ENCODE measurements at places on chromosomes 6 and 20. TPM values are rescaled to one million over a fixed set of nuclear protein-coding genes. Genes with fewer than 3 reads are reported as not detected.

DNA sequence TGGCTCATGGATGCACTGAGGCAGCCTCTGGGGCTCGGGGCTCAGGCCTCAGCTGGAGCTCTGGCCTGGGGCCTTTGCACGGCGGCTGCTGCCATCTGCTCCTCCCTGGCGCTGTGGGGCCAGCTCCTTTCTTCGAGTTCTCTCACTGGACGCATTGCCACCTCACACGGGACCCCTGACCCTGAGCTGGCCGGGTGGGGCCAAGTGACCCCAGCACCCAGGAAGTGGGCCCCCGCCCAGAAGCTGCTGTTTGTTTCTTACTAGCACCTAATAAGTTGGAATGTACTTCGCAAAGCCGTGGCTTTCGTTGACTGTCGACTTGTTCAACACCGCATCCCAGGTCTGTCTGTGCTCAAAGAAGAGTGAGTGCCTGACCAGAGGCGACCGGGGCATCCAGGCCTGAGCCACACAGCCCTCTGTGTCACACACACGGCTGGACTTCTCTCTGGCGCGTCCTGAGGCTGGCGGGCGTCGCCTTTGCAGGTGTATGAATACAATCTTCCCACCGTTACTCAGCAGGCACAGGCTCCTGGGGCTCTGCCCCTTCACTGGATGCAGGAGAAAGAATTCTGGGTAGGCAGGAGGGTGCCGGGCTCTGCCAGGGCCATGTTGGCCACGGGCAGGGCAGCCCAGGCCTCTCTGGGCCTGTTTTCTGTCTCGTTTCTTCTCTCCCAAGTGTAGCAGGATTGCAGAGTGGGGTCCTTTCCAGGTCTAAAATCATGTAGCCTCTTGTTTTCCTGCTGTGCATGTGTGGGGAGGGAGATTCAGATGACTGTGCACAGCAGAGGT is 112.9 kb downstream of the DLL1 start:
- DNase-seq, result no peak

- DNase-seq, result no peak
Observed at GRCh38 chr6:99296261-99296660, 53.2 kb downstream of the FAXC start.

GRCh38 chr20:11375335-11375734 is 542.4 kb upstream of the BTBD3 start:
- DNase-seq, result no peak

DNA sequence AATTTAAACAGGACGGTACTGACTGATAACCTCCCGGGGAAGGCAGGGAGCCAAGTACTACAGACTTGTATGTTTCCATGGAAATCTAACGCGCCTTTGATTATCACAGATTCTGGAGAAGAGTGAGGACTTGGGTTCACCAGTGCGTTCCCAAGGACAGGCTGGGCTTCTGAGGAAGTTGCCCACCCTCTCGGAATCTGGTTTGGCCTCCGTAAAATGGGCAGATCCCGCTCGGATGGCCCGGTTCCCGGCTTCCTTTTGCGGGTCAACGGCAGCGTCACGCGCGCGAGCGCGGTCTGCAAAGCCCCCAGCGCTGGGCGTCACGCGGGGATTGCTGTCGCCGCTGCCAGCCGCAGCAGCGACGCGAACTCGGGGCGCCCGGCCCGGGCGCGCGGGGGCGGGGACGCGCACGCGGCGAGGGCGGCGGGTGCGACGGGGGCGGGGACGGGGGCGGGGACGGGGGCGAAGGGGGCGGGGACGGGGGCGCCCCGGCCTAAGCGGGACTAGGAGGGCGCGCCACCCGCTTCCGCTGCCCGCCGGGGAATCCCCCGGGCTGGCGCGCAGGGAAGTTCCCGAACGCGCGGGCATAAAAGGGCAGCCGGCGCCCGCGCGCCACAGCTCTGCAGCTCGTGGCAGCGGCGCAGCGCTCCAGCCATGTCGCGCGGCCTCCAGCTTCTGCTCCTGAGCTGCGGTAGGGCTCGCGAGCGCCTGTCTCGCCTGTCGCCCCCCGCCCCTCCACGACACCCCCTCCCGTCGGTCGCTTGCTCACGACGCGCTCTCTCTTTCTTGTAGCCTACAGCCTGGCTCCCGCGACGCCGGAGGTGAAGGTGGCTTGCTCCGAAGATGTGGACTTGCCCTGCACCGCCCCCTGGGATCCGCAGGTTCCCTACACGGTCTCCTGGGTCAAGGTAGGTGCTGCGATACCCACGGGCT is at the start of gene CD83:
Gene CD83, plus strand, starts transcription at position 615 of the 933 bp plus-strand sequence. Its CDS starts 40 bp downstream, at position 655.
- no peak for DNase-seq

GRCh38 chr6:147170269-147170668 is 33.9 kb upstream of the STXBP5 start:
- DNase-seq, result no peak

- DNase-seq, result peak; percentile 19
Observed at GRCh38 chr20:13996265-13996664, 949 bp downstream of the MACROD2 start.

GRCh38 chr6:130848945-130849344 is 21.7 kb downstream of the SMLR1 start:
- DNase-seq, result no peak

DNA sequence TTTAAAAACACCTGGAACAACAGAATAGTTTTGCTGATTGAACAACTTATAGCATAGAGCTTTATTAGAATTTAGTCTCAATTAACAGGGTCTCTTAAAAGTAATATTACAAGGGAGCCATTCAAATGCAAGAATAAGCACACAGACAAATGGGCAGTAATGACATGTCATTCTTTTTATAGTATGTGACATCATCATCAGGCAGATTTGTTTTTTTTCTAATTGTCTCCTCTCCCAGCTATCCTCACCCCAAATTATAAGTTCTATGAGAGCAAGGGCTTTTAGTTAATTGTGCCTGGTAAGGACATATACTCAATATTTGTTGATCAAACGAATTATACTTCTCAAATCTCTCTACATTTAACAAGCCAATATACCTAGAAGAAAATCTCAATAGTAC is 11.0 kb downstream of the PGM3 start:
- no peak for DNase-seq

DNA sequence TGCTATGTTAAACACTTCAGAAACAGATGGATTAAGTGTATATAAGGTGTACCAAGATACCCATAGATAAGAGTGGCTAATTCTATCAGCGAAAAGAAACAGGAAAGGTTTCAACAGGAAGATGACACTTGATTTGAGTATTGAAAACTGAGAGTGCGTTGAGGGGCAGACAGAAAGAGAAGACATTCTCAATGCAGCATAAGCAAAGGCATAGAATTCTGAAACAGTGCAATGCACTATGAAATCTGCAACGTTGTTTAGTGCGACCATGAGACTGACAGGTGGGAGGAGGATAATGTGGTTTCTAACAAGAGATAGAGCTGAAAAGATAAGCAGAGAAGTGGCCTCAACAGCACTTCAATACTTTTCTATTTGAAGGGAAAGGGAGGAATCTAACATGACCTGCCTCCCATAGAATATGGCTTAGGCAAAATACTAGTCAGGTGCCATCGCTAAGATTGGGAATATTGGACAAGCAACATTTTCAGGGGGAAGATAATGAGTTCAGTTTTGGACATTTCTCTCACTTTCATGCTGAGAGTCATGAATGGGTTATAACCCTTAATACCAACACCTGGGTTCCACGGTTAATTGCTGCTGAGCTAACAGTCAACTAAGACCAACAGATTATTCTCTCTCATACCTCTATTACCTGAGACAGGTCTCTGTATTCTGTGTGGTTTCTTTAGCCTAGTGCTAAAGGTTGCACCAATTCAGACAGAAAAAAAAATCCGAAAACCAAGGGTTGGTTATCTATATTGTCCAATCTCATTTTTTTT is 312.9 kb upstream of the ARID1B start:
- DNase-seq, result no peak

- no peak for DNase-seq
Observed at GRCh38 chr6:106156863-106157262, 70.7 kb downstream of the PRDM1 start.

DNA sequence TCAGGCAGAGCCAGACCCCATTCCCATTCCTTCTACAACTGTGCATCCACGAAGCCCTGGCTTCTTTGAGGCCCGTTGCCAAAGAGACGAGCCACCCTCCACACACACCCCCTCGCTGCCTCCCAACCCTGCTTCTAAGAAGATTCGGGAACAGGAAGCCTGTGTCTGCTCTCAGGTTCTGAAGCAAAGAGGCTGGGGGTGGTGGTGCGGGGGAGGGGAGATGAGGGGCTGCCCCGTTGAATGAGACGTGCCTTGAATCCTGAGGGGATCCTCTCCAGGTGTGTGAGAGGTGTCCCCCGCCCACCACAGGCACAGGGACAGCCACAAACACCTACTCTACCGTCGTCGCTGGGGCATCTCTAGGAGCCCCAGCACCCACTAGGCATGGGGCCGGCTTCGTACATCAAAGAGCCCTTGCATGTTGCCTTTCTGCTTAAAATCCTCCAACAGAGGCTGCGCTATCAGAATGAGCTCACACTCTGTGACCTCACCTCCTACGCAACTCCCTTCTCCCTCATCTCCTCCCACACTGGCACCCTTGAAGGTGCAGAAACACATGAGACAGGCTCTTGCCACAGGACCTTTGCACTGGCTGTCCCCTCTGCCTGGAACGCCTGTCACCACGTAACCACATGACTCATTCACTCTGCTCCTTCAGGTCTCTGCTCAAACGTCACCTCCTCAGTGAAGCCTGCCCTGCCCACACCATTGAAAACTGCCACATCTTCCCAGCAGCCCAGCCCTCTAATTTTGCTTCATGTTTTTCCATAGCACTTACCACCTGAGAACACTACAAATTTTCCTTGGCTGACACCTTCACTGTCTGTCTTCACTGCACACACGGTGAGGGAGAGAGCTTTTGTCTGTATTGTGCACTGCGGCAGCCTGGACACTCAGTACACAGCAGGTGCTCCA is 58.5 kb downstream of the PREX1 start:
- DNase-seq, result no peak

DNA sequence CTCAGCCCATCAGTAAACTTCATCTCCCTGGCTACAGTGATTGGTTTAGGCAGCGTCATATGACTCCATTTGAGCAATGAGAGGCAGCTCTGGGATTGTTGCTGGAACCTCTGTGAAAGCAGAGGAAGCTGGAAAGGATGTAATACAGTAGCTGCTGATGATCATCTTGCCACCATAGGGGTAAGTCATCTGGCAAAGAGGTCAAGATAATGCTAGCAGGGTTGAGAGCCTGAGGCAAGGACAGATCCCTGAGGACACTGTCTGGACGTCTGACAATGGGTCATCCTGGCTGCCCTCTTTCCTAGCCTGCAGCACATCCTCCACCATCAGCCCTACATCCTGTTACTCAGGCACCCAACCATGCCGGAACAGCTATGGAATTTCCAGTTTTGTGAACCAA is 25.5 kb upstream of the FKBP1A start:
- DNase-seq, result no peak

- no peak for DNase-seq
Observed at GRCh38 chr6:131945971-131946370, 5.2 kb downstream of the CCN2 start.

GRCh38 chr20:51037532-51038115 is 14.7 kb upstream of the KCNG1 start:
- no peak for DNase-seq

- no peak for DNase-seq
Observed at GRCh38 chr6:168447282-168447681, 6.3 kb downstream of the SMOC2 start.

- DNase-seq, result peak; percentile 36
Observed at GRCh38 chr20:46058599-46059281, 29.7 kb downstream of the SLC12A5 start.

- DNase-seq, result no peak
Observed at GRCh38 chr20:34887023-34887422, 10.6 kb downstream of the ACSS2 start.

- no peak for DNase-seq
Observed at GRCh38 chr20:2701671-2702081, 9.1 kb downstream of the EBF4 start.

DNA sequence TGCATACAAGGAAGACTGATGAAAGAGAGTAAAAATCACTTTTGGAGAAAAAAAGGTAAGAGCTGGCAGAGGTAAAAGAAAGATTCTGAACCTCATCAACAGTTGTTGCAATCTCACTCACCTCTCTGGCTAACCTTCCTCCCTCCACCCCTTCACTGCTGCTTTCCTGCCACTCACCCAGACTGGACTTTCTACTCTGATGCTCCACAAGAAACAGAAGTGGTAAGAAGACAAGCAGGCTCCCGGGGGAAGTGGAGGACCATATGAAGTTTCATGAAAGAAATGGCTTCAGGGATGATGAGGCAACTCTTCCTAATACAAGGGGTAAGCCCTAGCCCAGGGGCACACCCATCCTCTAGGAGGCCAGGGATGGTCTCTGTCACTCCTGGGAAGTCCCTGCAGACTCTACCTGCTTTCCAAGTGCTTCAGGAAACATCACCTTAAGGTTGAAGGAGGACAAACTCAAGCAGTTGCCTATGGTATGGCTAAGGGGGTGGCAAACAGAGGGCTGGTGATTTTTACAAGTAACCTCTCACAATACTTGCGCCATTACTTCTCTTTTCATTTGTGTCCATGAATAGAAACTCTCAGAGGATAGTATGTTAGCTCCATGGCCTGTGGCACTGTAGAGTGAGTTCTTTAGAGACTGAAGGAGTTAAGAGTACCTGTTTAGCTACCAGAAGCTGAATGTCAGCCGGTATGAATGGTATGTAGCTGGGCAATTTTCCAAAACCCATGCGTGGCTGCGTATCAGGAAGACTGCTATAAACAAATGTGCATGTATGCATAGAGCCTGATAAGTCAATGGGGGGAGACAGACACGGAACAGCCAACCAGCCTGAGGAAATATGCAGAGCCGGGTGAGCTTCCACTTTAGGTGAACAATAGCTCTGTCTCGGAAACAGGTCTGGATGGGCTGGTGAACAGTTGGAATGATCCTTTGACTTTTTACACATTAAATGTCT is 112.0 kb downstream of the BACH2 start:
- DNase-seq, result peak; percentile 46

DNA sequence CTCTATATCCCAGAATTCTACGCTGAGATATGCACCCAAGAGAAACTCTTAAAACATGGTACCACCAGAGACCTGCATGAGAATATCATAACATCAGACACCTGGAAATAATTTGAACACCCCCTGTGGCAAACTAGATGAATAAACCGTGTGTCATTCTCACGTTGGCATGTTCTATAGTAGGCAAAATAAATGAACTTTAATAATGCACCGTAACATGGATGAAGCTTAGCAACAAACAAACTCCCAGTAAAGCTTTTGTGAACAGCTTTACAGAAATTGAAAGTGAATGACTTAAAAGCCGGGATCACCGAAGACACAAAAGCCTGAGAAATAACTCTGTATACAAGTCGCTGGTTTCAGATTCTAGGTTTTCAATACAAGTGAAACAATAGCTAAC is 1166.8 kb upstream of the CITED2 start:
- no peak for DNase-seq

GRCh38 chr6:29494131-29494530 is 6.4 kb upstream of the MAS1L start:
- DNase-seq, result no peak

RPS6KA2 gene
- polyA plus RNA-seq, result 29.1 TPM

PNLDC1 gene
- 0.18 TPM for polyA plus RNA-seq

ACOT8 gene
- 27.0 TPM for polyA plus RNA-seq

C20orf204 gene
- 1.5 TPM for polyA plus RNA-seq

DAAM2 gene
- polyA plus RNA-seq, result 20.7 TPM

PIGU gene
- 35.2 TPM for polyA plus RNA-seq

EYA2 gene
- 0.53 TPM for polyA plus RNA-seq

SFTA2 gene
- 0.63 TPM for polyA plus RNA-seq

ROS1 gene
- 0.12 TPM for polyA plus RNA-seq

SLC23A2 gene
- polyA plus RNA-seq, result 18.2 TPM

C6orf163 gene
- polyA plus RNA-seq, result 2.4 TPM
